ENCODE measurements at places on chromosomes 4 and X.
A peak's percentile ranks its signal among the peaks of the same experiment; 100 is the strongest.

GRCh38 chr4:61828960-61829359 lies 628.8 kb downstream of the ADGRL3 start:
- no peak for DNase-seq

GRCh38 chrX:108453841-108454240 lies 14.2 kb downstream of the COL4A5 start:
- no peak for DNase-seq

- no peak for DNase-seq
Measured at GRCh38 chr4:165992283-165992682, 119.2 kb downstream of the TLL1 start.

DNA sequence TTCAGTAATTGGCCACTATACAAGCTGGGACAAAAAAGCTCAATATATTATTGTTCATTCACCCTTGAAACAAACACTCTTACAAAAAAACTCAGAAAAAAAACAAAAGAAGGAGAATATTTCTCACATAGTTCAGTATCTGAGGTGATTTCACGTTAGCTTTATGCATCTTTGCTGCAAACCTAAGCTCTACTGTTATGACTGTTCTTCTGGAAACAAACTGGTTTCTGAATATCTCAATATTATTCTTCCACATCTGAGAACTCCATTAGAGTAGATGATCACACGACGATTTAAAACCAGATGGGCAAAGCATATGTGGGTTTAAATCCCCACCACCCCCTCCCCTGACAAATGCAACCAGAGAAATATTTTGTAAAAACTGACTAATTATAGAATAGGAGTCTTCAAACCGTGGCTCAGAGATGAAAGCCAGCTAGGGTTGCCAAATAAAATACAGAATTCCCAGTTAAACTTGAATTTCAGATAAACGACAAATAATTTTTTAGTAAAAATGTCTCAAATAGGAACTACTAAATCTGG lies 182.0 kb upstream of the FAM241A start:
- no peak for DNase-seq

DNA sequence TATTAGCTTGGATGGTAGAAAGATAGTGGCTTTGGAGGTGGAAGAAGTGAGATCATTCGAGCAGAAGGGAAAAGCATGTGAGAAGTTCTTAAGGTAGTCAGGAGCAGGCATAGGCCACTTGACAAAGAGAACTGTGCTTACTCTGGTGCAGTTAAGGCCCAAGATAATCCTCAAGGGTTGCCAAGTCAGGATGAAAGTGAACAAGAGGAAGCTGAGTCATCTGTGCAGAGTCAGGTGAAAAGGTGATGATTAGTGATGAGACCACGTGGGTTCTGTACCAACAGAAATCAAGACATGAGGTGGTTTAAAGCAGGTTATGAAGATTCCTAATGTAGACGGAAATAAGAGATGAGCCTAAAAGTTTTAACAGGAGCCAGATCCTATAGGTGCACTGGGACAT lies 369.8 kb downstream of the DTHD1 start:
- DNase-seq, result peak; percentile 6

GRCh38 chrX:143934542-143934941 lies 50.7 kb downstream of the UBE2NL start:
- DNase-seq, result no peak

DNA sequence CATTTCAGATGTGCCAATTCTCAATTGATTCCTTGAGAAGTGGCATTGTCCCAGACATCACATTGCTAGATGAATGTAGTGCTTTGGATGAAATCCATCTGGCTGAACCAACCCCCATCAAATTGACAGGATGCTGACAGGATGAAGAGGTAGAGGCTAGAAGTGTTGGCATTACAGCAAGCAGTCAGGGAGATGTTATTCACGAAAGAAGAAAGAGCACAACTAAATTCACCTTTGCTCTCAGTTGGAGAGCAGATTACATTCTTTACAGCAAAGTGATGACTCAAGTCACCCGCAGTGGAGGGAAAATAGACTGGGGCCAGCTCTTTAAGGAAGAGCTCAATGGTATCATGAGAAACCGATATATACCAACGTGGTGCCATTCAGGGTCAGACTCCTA lies 259.6 kb downstream of the C4orf33 start:
- DNase-seq, result no peak

DNA sequence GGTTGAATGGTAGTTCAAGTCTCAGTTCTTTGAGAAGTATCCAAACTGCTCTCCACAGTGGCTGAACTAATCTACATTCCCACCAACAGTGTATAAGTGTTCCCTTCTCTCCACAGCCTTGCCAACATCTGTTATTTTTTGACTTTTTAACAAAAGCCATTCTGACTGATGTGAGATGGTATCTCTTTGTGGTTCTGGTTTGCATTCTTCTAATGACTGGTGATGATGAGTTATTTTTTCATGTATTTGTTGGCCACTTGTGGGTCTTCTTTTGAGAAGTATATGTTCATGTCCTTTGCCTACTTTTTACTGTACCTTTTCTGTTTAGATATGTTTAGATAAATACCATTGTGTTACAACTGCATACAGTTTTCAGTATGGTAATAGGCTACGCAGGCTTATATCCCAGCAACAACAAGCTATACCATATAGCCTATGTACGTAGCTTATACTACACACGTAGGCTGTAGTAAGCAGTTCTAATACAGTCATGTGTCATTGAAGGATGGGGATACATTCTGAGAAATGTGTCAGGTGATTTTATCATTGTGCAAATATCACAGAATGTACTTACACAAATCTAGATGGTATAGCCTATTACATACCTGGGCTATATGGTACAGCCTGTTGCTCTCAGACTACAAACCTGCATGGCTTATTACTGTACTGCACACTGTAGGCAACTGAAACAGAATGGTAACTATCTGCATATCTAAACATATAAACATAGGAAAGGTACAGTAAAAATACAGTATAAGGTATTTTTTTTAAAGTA lies 28.1 kb downstream of the KLHL8 start:
- no peak for DNase-seq

- DNase-seq, result no peak
Measured at GRCh38 chr4:105002278-105002677, 144.4 kb upstream of the TET2 start.

GRCh38 chrX:41960142-41960541 lies 36.8 kb upstream of the CASK start:
- no peak for DNase-seq

DNA sequence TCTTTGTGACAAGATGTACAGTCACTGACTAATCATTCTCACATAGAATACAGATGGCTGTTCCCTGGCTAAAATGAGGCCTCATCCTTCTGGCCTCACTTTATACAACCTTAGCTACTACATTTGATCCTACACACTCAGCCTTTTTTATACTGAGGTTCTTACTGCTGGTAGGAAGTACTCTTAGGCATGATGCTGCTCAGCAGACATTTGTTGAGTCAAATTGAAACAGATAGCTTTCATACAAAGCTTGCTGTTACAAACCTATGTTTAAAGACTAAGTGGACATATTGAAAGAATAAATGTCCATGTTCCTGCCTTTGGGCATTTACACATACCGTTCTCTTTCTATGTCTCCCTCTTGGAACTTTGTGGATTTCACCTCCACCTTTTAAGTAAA lies 154.9 kb downstream of the NPFFR2 start:
- no peak for DNase-seq

- DNase-seq, result no peak
Measured at GRCh38 chr4:86999136-86999643, 64.4 kb downstream of the AFF1 start.

DNA sequence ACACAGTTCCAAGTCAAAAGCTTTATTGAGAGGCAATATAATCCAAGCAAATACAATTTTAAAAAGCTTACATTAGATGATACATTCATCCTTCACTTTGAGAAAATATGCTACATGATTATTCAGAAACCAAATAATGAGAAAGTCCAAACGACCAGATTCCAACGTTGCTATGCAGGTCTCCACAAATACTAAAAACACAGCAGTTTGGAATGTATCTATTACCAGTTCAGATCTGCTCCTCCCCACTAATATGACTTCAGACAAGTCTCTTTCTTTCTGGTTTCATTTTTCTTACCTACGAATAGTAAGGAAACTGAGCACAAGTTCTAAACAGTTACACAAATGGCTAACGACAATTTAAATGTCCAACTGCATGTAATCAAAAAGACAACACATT lies 9.5 kb downstream of the NAF1 start:
- DNase-seq, result no peak

DNA sequence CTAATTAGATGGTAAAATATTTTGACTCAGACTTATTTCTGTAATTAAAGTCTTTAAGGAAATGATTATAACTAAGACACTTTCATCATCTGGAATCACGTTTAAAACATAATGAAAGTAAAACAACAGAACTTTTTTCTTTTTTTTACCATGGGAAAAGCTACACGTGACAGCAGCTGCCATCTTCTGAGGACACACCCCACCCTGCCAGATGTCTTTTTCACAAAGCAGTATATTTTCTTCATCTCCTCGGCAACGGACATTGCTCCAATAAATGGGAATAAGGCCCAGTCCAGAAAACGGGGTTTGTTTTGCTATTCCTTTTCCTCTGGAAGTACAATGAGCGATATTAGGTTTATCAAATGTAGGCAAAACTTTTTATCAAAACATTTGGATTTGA lies 17.5 kb downstream of the PRSS12 start:
- DNase-seq, result no peak

DNA sequence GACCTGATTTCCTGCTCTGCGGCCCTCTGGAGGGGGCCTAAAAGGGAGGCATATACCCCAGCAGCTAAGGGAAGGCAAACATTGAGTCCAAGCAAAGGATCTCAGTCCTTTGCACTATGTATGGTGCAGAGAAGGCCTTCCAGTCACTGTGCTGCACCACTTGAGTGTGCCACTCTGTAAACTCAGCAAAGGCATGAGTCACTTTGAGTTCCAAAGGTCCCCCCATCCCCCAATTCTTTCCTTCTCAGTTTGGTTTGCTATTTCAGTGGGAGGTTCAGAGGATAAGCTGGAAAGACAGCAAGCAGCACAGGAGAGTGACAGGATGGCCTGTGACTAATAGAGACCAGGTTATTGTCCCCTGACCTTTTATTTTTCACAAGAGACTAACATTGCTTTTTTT lies 131.3 kb downstream of the FHDC1 start:
- no peak for DNase-seq

GRCh38 chrX:45879512-45879911 lies 665.7 kb downstream of the ZNF674 start:
- DNase-seq, result no peak

GRCh38 chrX:103817502-103817901 lies 14.6 kb downstream of the RAB9B start:
- DNase-seq, result no peak

- no peak for DNase-seq
Measured at GRCh38 chrX:155968326-155968661, 29.2 kb upstream of the IL9R start.

DNA sequence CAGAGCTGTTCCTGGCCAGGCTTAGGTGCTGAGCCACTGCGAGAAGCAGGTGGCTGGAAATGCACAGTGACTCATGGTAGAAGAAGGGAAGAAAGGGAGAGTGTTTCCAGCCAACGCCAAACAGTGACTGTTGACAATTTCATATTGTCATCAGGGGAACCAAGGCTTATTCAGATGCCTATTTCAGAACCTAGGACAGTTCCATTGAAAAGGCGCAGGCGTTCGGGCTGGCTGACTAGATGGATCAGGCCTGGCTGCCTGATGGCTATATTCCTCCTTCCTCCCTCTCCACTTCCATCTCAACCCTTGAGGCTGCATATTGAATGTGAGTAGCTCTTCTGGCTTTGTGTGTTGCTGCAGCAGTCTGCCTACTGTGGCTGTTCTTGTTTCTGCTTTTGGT lies 73.0 kb upstream of the FRMPD4 start:
- no peak for DNase-seq

- DNase-seq, result no peak
Measured at GRCh38 chr4:88963817-88964216, 93.2 kb downstream of the FAM13A start.

DNA sequence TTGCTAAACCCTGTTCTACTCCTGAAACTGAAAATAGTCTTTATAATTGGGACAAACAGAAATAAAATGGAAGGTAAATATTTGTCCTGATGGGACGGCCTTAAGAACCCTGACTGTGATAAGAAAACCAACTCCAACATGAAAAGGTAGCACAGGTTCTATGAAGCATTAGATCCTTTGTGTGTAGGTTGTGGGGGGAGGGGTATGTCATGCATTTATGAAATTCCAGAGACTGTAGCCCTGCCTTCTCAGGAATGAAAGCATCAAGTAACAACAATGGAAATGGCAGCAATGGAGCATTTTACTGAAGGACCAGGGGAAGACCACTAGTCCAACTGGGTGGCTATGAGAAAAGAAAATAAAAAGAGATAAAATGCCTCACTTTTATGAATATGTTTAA lies 23.9 kb downstream of the CXXC4 start:
- no peak for DNase-seq

DNA sequence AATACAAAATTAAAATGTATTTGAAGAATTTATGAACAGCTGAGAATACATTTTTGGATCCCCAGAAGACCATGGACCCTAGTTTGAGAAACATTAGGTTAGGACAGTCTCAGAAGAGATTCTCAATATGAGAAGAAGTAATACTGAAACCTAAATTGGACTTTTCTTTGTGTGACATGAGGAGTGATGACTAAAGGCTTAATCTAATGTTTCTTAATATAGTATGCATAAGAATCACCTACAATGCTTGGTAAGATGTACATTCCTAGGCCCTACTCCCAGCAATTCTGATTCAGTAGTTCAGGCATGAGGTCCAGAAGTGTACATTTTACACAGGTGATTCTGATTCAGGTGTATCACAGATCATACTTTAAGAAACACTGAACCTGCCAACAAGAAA lies 31.6 kb upstream of the HUWE1 start:
- no peak for DNase-seq

DNA sequence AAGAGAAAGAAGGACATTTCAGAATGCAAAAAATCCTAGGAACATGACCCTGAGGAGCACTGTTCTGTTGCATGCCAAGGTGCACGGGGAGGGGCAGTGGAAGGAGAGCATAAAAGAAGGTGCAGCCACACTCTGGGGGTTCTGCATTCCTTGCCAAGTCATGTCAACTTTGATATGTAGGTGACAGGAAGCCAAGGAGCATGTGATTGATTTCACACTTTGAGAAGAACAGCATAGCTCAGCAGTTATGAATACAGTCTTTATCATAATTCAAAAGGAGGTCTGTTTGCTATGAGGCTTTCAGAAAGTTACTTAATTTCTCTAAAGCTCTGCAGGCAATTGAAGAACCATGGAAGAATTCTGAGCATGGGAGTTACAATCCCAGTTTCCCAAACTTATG lies 50.6 kb downstream of the SCFD2 start:
- DNase-seq, result no peak

GRCh38 chrX:49230500-49231232 lies 2.5 kb downstream of the CACNA1F start:
- DNase-seq, result peak; percentile 58

DNA sequence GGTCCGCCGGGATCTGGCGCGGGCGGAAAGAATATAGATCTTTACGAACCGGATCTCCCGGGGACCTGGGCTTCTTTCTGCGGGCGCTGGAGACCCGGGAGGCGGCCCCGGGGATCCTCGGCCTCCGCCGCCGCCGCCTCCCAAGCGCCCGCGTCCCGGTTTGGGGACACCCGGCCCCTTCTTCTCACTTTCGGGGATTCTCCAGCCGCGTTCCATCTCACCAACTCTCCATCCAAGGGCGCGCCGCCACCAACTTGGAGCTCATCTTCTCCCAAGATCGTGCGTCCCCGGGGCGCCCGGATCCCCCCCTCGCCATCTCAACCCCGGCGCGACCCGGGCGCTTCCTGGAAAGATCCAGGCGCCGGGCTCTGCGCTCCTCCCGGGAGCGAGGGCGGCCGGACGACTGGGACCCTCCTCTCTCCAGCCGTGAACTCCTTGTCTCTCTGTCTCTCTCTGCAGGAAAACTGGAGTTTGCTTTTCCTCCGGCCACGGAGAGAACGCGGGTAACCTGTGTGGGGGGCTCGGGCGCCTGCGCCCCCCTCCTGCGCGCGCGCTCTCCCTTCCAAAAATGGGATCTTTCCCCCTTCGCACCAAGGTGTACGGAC lies 482 bp upstream of the SHOX start:
- DNase-seq, result no peak
